ENCODE measurements at places on chromosomes 3 and 15.

DNA sequence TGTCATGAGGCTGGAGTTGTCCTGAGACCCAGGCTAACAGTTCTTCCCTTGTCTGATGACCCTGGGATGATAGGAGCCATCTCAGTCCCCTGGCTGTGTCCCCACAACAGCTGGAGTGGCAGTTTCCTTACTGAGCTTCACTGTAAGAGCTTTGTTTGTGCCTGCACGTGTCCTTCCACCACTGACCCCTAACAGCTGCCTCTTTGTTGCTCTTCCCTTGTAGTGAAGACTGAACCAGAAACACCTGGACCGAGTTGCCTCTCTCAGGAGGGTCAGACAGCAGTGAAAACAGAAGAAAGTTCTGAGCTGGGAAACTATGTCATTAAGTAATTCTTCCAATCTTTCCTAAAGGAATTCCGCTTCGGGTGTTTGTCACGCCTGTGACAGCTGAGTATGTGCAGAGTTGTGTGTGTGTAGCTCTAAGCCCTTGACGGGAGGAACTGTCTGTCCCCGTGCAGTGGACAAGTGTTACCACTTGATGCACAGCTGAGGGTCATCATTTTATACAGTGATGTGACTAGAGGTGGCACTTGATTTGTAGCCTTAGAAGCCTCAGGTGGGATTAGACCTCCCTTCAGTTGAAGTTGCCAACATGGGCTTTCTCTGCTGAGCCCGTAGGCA, 25.0 kb downstream of the MAP6D1 start:
- no peak for DNase-seq

GRCh38 chr3:136194409-136195257, 1.5 kb downstream of the MSL2 start:
- DNase-seq, result no peak

- no peak for DNase-seq
These were observed 31.2 kb downstream of the PLOD2 start for GRCh38 chr3:146129750-146130149.

DNA sequence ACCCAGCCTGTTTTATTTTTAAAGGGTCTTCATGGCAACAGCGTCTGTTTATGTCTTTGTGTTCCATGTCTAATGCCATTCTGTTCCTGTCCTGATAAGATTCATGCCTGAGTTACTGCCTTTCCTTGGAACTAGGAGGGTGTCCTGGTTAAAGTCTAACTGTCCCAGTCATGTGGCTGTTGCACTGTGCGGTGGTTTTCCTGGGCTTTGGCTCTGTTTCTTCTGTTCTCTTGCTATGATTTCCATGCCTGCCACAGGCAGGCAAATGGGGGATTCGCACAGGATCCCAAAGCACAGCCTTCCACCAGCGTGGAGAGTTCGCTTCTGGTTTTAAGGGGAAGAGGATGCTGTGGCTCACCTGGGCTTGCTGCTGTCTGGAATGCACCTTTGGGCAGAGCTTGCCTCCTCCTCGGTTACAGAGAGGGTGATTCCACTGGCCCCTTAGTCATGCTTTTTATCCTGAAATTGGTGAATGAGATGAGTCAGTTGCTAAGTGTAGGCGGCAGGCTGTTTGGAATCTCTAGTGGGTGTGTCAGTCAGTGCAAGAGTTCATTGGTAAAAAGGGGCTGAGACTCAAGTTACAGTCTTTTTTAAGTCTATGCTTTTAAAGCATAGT, 86.8 kb downstream of the CCK start:
- no peak for DNase-seq

- DNase-seq, result no peak
These were observed 172.4 kb upstream of the CGNL1 start for GRCh38 chr15:57203906-57204305.

DNA sequence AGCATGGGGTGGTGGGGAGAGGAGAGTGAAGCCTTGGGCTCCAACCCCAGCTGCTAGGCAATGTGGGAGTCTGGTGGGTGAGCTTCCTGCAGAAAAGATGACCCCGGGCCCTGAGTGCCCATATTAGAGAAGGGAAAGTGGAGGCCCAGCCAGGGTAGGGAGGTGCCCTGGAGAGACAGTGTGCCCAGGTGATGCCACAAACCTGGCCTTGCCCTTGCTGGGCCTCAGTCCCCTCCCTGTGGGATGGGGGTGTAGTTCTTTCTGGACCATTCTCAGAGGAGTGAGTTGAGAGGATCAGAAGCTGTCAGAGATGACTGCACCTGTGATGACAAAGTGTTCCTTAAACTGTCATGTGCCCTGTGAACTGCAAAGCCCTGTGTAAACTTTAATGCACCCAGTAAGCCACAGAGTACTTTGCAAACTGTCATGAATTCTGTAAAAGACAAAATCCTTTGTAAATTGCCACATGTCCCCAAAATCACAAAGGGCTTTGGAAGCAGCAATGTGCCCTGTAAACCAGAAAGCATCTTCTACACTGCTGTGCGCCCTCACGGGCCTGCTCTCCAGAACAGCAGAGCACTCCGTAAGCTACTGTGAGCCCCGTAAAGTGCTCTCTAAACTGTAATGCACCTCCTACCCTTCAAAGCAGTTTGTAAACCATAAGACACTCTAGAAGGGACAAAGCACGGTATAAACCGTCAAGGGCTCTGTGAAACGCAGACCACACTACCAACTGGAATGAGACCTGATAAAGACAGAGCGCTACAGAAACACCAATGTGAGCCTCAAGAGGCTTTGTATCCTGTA, 51.3 kb upstream of the FGD5 start:
- DNase-seq, result no peak

DNA sequence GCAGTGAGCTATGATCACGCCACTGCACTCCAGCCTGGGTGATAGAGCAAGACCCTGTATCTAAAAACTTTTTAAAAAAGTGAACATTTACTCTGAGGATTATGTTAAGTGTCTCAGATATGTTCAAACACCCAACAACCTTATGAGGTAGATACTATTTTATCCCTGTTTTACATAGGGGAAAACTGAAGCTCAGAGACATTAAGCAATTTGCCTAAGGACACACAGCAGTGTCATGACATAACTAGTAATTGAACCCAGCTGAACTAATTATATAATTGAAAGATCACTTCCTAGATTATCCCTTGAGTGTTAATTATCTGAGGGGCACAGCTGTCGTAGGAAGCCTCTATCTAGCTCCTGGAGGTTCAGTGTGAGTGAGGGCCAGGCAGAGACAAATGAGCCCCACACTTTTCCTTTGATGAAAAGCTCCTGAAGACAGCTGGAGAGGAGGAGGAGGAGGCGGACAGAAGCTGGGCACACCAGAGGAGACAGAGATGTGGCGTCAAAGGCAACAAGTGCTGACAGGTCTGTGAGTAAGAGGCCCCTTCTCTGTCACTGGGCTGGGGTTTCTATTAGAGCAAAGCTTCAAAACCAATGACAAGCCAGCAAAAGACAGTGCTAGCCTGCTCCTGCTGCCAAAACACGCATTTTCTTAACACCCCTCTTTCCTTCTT, 20.5 kb downstream of the TRH start:
- DNase-seq, result no peak

DNA sequence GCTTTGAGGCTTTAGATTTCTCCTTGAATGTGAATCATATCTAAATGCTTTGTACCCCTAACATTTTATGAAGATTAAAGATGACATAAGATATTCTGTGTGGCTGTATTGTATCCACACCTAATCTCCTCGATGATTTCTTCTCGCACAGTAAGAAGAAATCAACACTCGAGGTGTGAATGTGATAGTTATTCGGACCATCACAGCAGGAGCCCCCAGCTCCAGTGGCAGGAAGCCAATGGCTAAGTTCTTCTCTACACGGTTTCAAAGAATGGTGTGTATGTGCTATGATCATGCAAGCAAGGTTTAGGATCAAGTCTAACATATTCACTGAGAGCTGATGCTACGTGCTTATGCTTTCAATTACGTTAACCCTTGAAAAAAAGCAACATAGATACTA, 271.0 kb downstream of the SUCLG2 start:
- DNase-seq, result no peak

DNA sequence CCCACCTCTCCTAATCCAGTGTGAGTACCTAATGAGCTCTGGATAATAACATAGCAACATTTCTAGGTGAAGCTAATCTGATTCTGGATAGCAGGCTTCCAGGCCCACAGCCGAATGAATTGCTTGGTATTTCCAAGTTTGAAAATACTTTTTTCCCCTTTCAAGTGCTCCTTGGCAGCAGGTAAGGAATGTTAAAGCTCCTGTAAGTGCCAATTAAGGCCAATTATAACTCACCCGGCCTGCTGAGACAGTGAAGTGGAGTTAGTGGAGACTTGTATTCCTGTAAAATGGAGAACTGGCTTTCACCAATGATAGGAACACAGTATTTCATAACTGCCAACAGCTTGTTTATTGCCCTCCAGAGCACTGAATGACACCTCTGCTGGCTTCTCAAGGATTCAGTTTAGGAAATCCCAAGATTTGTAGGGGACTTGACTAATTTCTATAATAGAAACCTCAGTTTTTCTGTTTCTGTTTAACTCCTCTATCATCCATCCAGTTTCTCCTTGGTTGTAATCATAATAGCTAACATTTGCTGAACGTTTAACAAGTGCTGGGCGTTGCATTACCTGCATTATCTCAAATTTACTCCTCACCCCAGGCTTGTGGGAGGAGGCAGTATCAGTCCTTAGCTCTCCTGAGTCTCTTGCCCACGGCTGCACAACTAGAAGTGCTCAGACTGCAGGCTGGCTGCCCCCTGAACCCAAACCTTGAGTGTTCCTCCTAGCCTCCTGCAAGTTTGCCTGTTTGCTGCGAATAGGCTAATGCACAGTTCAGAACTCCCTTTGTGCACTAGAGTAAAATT, 52.7 kb upstream of the SCAANT1 start:
- no peak for DNase-seq

GRCh38 chr3:81793410-81793809, 32.0 kb upstream of the GBE1 start:
- no peak for DNase-seq

DNA sequence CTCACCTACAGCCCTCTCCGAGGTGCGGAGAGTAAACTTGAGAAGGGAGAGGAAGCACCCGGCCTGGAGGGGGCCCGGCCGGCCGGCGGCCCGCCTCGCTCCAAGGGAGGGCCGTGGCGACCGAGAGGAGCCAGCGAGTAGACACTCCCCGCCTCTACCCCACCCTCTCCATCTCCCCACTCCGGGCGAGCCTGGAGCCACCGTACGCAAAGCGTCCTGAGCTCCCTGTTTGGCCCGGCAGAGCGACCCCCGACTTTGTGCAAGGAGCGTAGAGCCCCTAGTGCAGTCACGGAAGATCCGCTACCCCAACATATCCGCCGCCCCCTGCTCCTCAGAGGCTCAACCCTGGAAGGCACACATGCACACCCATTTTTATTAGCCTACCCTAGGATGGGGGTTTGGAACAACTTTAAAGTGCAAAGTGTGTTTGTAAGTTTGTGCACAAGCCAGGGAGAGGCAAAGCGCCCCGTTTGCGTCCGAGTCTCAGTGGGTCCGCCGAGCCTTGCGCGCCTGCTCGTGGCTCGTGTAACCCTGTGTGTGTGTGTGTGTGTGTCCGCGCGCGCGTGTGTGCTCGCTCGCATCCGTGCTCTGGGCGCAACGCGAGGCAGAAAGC, 508 bp upstream of the SMAD6 start:
- no peak for DNase-seq

DNA sequence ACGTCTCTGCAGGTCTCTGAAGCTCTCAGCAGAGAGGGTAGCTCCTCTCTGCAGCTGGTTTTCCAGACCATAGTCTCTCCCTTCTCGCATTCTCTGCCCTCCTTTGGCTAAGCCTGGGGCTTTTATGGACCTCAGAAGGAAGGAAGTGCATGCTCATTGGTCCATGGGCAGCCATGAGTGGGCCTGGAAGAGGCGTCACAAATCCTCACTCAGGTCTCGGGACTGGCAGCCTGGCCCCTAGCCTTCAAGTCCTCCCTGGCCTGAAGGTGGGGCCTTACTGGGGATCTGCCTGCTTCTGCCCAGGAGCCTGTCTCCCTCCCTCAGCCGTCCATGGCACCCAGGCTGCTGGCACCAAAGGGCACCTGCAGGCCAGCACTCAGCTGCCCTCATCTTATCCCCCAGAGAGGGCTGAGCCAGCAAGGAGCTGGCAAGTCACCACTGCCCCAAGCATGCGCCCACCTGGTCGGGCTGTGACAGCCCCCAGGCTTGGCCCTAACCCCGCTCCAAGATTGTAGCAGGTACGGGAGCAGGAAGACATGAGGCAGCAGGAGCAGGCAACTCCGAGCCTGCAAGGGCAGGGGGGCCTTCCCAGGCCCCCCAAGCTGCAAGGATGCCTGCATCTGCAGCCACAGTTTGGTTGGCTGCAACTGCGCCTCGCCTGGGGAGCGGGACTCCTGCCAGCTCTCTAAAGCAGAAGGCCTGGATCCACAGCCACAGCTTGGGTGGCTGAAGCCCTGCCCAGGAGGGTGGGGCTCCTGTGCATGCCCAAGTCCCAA, 37.4 kb downstream of the GHSR start:
- DNase-seq, result no peak

GRCh38 chr3:127940116-127940515, 25.1 kb downstream of the KBTBD12 start:
- no peak for DNase-seq

GRCh38 chr3:65914740-65915367, 123.9 kb downstream of the MAGI1 start:
- DNase-seq, result no peak

GRCh38 chr3:16369276-16369675, 104.3 kb downstream of the OXNAD1 start:
- DNase-seq, result no peak

- DNase-seq, result no peak
These were observed 1.1 kb upstream of the DNAH1 start for GRCh38 chr3:52315006-52315405.

DNA sequence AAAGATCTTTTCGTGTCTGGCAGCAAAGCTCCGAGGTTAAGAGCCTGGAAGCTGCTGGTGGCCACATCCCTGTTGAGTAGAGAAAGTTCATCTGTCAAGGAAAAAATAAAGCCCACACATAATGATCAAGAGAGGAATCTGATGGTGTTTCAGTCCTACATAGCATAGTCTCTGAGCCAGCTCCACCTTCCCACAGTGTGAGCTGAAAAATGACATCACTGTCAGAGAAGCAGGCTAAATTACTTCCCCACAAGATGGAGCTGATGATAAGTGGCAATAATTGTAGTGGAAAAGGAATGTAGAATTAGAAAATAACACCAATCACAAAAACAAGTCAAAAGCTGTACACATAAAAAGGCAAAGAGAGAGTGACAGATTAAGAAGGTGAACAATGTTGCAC, 84.5 kb downstream of the AQP9 start:
- no peak for DNase-seq
